Cardiac muscle cell (in vitro differentiated cells and primary cell): ENCODE measurements at places on chromosomes 7 and 10. TPM values are rescaled to one million over a fixed set of nuclear protein-coding genes. Genes with fewer than 3 reads are reported as not detected.

GRCh38 chr7:116524609-116525297 is at the start of gene CAV1:
Gene CAV1 (plus strand): TSS chr7:116525036. CDS start chr7:116525063, 27 bp downstream.
- DNase-seq = peak; percentile 56
- no peak within 1 kb of the TSS for H3K27ac ChIP-seq
- H3K36me3 ChIP-seq = no peaks in the 10 kb centered on the region
- no peaks in the 10 kb centered on the region for H3K4me1 ChIP-seq
- H3K27me3 ChIP-seq = peaks cover 47% of the 10 kb centered on the region

DNA sequence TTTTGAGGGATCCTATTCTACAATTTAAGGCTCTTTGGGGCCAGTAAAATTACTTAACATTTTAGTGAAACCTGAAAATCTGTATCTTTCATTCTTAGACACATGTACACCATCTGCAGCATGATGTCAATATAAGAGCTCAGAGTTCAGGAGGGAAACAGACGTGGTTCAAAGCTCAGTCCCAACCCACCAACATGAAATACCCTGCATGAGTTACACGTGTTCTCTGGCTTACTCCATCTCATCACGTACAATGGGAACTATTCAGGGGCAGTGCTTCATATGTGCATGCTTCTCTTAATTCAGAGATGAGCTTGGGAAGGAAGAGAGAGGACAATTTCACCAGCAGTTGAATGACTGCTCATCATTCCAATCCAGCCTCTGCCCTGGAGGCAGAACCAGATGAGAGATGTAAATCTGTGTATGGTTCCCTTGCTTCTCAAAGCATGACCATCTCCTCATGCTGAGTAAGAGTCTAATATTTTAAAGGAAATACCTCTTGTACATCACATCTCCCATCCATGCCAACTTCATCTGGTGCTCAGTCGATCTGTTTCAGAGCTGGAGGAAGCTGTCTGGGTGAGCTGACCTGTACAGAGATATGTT is 29.0 kb upstream of the ADAM12 start:
- no peak overlapping the region for H3K4me3 ChIP-seq
- H3K4me1 ChIP-seq = no peaks in the 10 kb centered on the region
- no peaks in the 10 kb centered on the region for H3K36me3 ChIP-seq
- no peak for DNase-seq
- no peaks in the 10 kb centered on the region for H3K27me3 ChIP-seq

DNA sequence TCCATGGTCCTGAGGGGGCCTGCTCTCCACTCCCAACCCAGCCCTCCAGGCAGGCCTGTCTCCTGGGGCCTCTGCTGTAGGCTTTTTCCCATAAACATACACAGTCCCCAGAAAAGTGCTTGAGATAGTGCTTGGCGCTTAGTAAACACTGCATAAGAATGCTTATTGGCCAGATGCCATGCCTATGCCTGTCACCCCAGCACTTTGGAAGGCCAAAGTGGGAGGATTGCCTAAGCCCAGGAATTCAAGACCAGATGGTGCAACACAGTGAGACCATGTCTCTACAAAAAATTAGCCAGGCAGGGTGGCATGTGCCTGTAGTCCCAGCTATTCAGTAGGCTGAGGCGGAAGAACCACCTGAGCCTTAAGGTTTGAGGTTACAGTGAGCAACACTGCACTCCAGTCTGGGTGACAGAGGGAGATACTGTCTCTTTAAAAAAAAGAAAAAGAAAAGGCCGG is 24.6 kb upstream of the ASL start:
- H3K36me3 ChIP-seq = no peaks in the 10 kb centered on the region
- H3K4me1 ChIP-seq = peaks cover 5% of the 10 kb centered on the region
- peak; percentile 50 for DNase-seq
- peak overlapping the region; percentile 10 for H3K27ac ChIP-seq
- no peaks in the 10 kb centered on the region for H3K27me3 ChIP-seq
- H3K4me3 ChIP-seq = no peak overlapping the region

DNA sequence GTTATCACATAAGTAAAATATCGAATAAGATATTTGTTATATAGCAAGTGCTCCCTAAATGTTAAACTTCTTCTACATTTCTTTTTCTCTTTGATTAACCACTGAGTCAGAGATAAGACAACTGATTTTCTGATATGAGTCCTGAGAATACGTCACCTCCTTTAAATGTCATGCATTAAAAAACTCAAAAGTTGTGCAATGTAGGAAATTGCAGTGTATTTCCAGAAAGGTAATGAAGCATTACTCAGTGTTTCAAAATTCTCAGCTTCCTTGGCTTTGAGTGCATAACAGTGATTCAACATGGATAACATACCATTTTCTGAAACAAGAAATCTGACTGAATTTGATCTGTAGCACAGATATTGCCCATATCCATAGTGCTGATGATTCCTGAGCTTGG is 155.8 kb downstream of the BMPER start:
- H3K27ac ChIP-seq = no peak overlapping the region
- DNase-seq = peak; percentile 87
- no peaks in the 10 kb centered on the region for H3K4me1 ChIP-seq
- H3K4me3 ChIP-seq = no peak overlapping the region

The PNLIPRP2 gene
- total RNA-seq = not detected in 2 replicates

DNA sequence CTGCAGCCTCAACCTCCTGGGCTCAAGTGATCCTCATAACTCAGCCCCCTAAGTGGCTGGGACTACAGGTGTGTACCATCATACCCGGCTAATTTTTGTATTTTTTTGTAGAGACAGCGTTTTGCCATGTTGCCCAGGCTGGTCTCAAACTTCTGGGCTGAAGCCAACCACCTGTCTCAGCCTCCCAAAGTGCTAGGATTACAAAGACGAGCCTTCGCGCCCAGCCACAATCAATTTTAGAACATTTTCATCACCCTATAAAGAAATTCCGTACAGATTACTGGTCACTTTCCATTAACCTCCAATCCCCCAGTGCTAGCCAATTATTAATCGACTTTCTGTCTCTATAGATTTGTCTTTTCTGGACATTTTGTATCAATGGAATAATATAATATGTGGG is 32.3 kb upstream of the PALS2 start:
- no peaks in the 10 kb centered on the region for H3K4me1 ChIP-seq
- no peak overlapping the region for H3K4me3 ChIP-seq
- H3K27me3 ChIP-seq = no peaks in the 10 kb centered on the region
- DNase-seq = no peak

- no peaks in the 10 kb centered on the region for H3K36me3 ChIP-seq
- no peak overlapping the region for H3K27ac ChIP-seq
- H3K4me1 ChIP-seq = no peaks in the 10 kb centered on the region
Observed at GRCh38 chr10:33132626-33133025, 174.6 kb upstream of the ITGB1 start.

GRCh38 chr10:34716958-34717357 is 98.1 kb downstream of the PARD3 start:
- H3K4me1 ChIP-seq = peaks cover 3% of the 10 kb centered on the region
- no peak for DNase-seq
- H3K36me3 ChIP-seq = no peaks in the 10 kb centered on the region
- H3K27ac ChIP-seq = no peak overlapping the region
- no peaks in the 10 kb centered on the region for H3K27me3 ChIP-seq

DNA sequence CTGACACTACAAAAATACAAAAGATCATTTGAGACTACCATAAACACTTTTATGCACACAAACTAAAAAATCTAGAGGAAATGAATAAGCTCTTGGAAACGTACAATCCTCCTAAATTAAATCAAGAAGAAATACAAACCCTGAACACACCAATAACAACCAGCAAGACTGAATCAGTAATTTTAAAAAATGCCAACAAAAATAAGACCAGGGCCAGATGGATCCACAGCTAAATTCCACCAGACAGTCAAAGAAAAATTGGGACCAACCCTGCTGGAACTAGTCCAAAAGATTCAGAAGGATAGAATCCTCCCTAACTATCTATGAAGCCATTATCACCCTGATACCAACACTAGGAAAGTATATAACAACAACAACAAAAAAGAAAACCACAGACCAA is 277.4 kb downstream of the AGMO start:
- no peaks in the 10 kb centered on the region for H3K4me1 ChIP-seq
- H3K27ac ChIP-seq = no peak overlapping the region
- no peak for DNase-seq
- no peaks in the 10 kb centered on the region for H3K27me3 ChIP-seq
- no peak overlapping the region for H3K4me3 ChIP-seq

GRCh38 chr10:11515596-11516430 is 95.6 kb downstream of the USP6NL start:
- H3K36me3 ChIP-seq = no peaks in the 10 kb centered on the region
- H3K4me1 ChIP-seq = peaks cover 23% of the 10 kb centered on the region
- no peak overlapping the region for H3K4me3 ChIP-seq
- peak; percentile 80 for DNase-seq
- H3K27ac ChIP-seq = peak overlapping the region; percentile 65

DNA sequence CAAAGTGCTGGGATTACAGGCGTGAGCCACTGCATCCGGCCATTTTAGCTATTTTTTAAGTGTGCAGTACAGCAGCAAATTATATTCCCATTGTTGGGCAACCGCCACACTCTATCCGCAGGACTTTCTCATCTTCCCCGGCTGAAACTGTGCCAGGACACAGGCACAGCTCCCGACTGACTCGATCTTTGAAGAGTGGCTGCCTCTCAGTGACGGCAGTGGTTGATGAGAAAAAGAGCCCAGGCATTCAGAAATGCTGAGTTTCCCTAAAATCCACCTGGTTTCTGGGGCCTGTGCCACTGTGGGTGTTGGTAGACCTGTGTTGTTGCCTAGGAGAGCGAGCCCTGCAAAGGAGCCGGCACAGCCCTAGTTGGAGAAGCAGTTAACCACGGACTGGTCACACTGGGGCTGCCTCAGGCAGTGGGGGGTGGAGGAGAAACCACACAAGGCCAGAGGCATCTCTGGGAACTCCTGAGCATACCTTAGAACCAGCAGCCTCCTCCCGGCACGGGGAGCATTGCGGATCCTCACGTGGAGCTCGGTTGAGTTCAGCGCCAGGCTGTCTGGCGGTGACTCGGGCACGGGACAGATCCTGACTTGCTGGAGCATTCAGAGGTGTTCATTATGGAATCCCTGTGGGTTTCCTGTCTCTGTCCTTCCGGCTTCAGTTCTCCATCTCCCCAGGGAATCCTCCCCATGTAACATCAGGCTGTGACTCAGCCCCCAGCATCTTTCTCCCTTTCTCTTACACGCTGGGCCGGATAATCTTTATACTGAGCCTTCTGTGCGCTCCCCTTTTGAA is 16.2 kb downstream of the PFKFB3 start:
- peak overlapping the region; percentile 45 for H3K27ac ChIP-seq
- peaks cover 91% of the 10 kb centered on the region for H3K36me3 ChIP-seq
- H3K4me1 ChIP-seq = peaks cover 15% of the 10 kb centered on the region
- no peak overlapping the region for H3K4me3 ChIP-seq
- DNase-seq = peak; percentile 76

DNA sequence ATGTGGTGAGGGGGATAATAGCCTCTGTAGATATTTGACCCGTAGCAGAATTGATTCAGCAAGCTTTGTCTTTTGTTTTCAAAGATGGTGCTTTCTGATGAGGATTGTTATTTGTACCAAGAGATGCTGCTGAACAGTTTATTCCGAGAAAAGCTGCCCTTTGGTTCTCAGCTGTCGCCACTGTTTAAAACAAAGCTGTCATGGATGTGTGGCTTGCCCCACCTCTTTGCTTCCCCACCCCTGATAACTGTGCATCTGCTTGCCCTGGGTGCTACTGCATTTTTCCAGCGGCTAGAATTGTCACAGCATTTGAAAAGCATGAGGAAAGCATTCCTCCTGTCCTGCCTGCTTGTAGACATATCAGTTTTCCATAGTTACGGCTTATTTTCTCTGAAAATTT is 226.9 kb upstream of the CSTF2T start:
- no peak overlapping the region for H3K4me3 ChIP-seq
- no peaks in the 10 kb centered on the region for H3K27me3 ChIP-seq
- no peak overlapping the region for H3K27ac ChIP-seq
- no peaks in the 10 kb centered on the region for H3K4me1 ChIP-seq
- DNase-seq = no peak

- no peaks in the 10 kb centered on the region for H3K36me3 ChIP-seq
- no peak overlapping the region for H3K27ac ChIP-seq
- no peak overlapping the region for H3K4me3 ChIP-seq
Observed at GRCh38 chr7:99201027-99201426, 6.9 kb downstream of the KPNA7 start.

GRCh38 chr7:104979167-104979841 is 34.7 kb upstream of the KMT2E start:
- no peaks in the 10 kb centered on the region for H3K27me3 ChIP-seq
- H3K4me3 ChIP-seq = no peak overlapping the region
- peaks cover 32% of the 10 kb centered on the region for H3K4me1 ChIP-seq
- peak; percentile 90 for DNase-seq
- peak overlapping the region; percentile 55 for H3K27ac ChIP-seq

- no peak overlapping the region for H3K4me3 ChIP-seq
- DNase-seq = no peak
- no peak overlapping the region for H3K27ac ChIP-seq
- H3K27me3 ChIP-seq = peaks cover 100% of the 10 kb centered on the region
- peaks cover 6% of the 10 kb centered on the region for H3K4me1 ChIP-seq
- no peaks in the 10 kb centered on the region for H3K36me3 ChIP-seq
Observed at GRCh38 chr7:122315507-122316466, 11.2 kb upstream of the FEZF1 start.

The ADAM22 gene
- total RNA-seq = 4.1 and 5.8 TPM in 2 replicates

- DNase-seq = no peak
- H3K36me3 ChIP-seq = no peaks in the 10 kb centered on the region
- no peak overlapping the region for H3K27ac ChIP-seq
- H3K4me3 ChIP-seq = no peak overlapping the region
- H3K4me1 ChIP-seq = no peaks in the 10 kb centered on the region
Observed at GRCh38 chr10:124106241-124106879, 13.0 kb upstream of the CHST15 start.

DNA sequence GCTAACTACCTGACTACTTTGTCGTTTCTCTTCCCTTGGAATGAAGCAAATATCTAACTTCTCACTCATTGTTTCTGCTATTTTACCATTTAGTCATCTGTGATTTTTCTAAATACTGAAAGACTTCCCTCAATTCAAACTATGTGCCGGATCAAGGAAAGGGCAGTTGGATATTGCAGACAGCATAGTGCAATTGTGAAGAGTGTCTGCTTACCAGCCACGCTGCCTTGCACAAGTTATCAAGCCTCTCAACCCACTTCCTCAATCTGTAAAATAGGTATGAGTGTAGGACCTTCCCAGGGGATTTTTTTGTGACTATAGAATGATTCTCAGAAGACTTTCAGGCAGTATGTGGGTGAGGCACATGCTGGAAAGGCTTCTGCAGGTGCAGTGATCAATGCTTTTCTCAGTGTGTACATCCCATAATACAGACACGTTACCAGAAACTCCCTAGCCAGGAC is 54.3 kb downstream of the EGFR start:
- H3K4me1 ChIP-seq = no peaks in the 10 kb centered on the region
- no peak overlapping the region for H3K4me3 ChIP-seq
- no peak for DNase-seq
- no peaks in the 10 kb centered on the region for H3K27me3 ChIP-seq
- H3K36me3 ChIP-seq = no peaks in the 10 kb centered on the region

GRCh38 chr7:542713-543500 is 23.3 kb upstream of the PDGFA start:
- H3K27ac ChIP-seq = peak overlapping the region; percentile 64
- H3K27me3 ChIP-seq = no peaks in the 10 kb centered on the region
- H3K4me1 ChIP-seq = peaks cover 3% of the 10 kb centered on the region
- peak; percentile 85 for DNase-seq
